ENCODE measurements at places on chromosomes 1 and 21.

GRCh38 chr1:156499842-156500542 is 583 bp downstream of the MEF2D start:
- no peak for DNase-seq

DNA sequence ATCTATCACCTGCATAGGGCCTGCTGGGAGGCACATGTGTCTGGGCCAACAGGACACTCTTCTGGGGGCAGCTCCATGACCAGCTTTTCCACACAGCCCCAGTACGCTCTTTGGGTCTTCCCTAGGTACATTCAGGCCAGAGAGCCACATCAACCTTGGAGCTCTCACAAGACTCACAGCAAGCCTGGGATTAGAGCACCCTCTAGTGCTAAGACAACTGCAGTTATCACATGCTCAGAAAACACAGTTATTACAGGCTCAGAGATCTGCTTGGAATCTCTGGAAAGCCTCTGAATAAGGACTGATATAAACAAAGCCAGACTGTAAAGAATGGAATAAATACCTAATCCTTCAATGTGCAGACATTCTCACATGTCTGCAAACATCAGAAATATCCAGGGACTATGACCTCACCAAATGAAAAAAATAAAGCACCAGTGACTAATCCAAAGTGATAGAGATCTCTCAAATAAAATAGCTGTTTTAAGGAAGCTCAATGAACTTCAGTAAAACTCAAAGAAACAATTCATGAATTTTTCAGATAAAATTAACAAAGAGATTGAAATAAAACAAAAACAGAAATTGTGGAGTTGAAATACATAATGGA is 563.9 kb upstream of the NR5A2 start:
- DNase-seq: no peak

DNA sequence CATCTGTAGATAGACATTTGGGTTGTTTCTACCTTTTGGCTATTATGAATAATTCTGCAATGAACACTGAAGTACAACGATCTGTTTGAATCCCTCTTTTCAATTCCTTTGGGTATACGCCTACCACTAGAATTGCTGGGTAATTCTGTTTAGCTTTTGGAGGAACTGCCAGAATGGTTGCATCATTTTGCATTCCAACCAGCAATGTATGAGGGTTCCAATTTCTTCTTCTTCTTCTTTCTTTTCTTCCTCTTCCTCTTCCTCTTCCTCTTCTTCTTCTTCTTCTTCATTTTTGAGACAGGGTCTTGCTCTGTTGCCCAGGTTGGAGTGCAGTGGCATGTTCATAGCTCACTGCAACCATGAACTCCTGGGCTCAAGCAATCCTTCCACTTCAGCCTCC is 13.8 kb upstream of the THEM5 start:
- no peak for DNase-seq

DNA sequence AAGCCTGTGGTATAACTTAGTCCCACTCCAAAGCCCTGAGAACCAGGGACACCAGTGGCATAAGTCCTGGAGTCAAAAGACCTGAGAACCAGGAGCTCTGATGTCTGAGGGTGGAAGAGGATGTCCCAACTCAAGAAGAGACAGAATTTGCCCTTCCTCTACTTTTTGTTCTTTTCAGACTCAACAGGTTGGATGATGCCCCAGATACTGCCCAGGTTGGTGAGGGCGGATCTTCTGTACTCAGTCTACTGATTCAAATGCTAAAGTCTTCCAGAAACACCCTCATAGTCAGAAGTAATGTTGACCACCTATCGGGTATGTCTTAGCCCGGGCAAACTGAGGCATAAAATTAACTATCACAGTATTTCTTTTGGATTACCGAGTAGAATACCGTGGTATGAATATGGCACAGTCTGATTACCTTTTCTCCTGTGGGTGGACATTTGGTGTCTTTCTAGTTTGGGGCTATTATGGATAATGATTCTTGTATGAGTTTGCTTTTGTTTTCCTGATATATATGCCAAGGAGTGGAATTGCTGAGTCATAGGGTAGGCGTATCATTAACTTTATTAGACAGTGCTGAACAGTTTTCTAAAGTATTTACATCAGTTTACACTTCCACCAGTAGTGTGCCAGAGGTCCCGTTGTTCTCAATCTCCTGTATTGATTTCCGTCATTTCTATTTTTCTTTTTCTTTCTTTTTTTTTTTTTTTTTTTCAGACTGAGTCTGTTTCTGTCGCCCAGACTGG is 3.2 kb upstream of the CHAF1B start:
- no peak for DNase-seq

- peak; percentile 62 for DNase-seq
Measured at GRCh38 chr1:31712630-31713029, 8.8 kb upstream of the COL16A1 start.

GRCh38 chr21:42163511-42163863 is 55.5 kb upstream of the ABCG1 start:
- no peak for DNase-seq

DNA sequence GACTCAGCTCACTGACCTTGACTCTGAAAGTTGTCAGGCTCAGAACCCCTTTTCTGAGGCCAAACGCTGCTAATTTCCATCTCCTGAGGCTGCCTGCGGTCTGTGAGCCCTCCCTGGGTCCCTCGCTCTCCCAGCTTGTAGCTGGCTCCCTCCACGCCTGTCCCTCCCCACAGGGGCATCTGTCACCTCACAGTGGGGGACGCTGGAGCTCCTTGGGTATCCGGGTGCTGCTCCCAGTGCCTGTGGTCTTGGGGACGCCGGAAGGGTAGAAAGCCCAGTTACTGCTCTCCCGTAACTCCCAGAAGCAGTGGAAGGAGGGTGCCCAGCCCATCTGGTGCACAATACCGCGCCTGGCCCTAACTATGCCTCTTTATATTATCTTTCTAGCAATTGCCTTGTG is 13.0 kb upstream of the MMEL1 start:
- no peak for DNase-seq

GRCh38 chr1:36400514-36400824 is 2.8 kb upstream of the LSM10 start:
- no peak for DNase-seq

DNA sequence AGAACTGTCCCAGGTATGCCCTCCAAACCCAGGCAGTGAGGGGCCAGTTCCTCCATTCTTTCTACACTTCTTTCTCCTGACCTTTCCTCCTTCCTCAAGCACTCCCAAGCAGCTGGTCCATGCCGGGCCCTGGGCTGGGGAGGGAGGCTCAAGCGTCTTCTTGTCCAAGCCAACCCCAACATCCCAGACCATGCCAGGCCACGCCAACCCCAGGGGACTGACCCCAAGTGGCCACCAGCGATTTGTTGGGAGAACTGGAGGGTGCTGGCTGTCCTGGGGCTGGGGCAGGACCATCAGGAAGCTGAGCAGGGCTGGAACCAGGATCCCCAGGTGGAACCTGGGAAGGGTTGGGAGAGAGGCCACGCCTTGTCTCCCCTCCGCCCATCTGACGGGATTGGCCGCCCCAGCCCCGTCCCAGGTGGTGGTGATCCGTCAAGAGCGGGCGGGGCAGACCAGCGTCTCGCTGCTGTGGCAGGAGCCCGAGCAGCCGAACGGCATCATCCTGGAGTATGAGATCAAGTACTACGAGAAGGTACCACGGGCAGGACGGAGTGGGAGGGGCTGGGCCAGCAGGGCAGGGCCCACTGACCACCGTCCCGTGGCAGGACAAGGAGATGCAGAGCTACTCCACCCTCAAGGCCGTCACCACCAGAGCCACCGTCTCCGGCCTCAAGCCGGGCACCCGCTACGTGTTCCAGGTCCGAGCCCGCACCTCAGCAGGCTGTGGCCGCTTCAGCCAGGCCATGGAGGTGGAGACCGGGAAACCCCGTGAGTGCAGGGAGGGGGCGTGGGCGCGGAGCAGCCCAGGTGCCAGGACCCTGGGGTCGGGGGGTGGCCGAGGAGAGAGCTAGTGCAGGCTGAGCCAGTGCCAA is 29.9 kb downstream of the EPHA8 start:
- DNase-seq: no peak
